ENCODE measurements at places on chromosomes 4 and X.

DNA sequence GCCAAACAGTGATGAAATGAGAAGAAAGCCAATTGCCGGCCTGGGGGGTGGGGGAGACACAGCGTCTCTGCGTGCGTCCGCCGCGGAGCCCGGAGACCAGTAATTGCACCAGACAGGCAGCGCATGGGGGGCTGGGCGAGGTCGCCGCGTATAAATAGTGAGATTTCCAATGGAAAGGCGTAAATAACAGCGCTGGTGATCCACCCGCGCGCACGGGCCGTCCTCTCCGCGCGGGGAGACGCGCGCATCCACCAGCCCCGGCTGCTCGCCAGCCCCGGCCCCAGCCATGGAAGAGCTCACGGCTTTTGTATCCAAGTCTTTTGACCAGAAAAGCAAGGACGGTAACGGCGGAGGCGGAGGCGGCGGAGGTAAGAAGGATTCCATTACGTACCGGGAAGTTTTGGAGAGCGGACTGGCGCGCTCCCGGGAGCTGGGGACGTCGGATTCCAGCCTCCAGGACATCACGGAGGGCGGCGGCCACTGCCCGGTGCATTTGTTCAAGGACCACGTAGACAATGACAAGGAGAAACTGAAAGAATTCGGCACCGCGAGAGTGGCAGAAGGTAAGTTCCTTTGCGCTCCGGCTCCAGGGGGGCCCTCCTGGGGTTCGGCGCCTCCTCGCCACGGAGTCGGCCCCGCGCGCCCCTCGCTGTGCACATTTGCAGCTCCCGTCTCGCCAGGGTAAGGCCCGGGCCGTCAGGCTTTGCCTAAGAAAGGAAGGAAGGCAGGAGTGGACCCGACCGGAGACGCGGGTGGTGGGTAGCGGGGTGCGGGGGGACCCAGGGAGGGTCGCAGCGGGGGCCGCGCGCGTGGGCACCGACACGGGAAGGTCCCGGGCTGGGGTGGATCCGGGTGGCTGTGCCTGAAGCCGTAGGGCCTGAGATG is at the start of gene SHOX:
SHOX (plus strand) TSS at position 180 of the 885 bp plus-strand sequence; CDS start at position 287, 107 bp downstream.
- no peak for DNase-seq

DNA sequence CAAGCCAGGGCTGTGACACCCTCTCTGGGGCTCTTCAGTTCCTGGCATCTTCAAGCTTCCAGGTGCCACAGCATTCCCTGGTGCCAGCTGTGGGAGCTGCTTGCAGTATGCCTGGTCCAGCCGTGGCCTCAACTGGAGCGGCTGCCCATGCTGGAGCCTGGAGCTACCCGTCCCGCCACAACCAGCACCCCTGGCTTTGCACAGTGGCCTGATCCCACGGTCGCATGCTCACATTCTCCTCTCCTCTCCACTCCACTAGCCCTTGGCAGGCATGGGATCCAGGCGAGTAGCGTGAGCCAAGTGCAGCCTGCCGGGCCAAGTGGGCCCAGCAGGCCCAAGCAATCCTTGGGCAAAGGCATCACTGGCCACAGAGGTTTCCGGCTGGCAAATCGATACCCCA is 81.7 kb downstream of the PPP4R3C start:
- DNase-seq: no peak

- no peak for DNase-seq
These were observed 122.2 kb downstream of the NHS start for GRCh38 chrX:17497193-17497592.

- peak; percentile 69 for DNase-seq
These were observed 651 bp upstream of the SAP30 start for GRCh38 chr4:173370130-173370476.

DNA sequence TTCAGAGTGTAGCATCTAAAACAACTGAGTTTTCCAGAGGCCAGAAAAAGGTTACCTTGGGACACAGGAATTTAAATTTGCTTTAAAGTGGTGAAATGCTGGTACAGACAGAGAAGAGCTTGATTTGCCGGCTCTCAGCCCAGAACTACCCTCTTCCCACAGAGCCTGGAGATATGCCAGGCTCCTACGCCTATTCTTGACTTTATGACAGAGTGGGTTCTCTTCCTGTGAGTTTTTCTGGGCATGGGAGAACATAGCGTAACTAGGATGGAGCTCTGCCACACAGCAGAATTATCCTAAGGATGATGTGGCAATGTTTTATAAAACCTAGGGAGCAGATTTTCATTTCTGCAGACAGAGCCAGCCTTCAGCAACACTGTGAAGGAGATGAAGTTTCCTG is 241.8 kb downstream of the GRIA3 start:
- no peak for DNase-seq

DNA sequence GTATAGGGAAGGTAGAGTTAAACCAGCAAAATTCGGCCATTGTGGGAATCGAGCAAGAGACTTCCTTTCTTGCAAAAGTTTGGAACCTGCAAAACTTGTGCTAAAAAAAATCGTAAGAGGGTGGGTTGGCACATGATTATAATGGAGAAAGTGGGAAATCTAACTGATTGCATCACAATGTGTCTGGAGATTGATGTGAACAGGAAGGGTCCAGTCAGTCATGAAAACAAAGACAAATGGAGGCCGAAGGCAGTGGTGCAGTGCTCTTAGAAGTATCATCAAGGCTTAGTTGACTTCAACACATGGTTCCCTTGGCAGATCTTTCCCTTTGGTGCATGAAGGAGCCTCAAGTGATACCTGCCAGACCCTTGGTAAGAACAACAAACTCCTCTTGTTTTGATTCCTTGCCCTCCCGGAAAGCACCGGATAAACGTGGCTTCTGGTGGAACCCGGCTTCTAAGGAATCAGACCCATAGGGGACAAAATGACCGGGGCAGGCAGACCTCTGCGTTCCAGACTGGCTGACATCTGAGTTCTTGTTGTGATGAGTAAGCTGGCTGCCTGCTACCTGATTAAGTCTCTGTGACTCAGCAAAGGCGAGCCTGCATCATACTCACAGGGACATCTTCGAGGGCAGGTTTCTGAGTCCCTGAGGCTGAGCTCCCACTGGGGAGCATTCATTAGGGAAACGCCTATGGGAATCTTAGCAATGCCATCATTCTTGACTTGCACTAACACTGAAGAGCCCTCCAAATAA is 87.7 kb upstream of the MAP3K15 start:
- DNase-seq: no peak

DNA sequence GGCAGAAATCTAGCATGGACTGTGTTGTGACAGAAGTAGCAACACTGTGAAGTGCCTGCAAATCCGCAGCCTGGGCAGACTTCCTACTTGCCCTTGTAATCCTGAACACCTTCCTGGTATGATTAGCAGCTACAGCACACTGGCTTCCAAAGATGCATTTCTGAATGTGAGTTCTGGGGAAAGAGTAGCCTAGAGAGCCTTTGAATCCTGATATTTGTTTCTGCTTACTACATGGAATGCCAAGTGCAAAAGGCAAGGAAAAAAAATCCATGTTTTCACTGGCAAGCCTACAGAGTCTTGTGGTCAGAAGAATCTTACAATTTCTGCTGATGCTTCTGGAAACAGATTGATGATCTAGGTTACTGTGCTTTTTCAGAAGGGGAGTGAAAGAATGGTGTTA is 223.7 kb downstream of the COL25A1 start:
- no peak for DNase-seq
